ENCODE measurements at places on chromosomes 5 and 9.

DNA sequence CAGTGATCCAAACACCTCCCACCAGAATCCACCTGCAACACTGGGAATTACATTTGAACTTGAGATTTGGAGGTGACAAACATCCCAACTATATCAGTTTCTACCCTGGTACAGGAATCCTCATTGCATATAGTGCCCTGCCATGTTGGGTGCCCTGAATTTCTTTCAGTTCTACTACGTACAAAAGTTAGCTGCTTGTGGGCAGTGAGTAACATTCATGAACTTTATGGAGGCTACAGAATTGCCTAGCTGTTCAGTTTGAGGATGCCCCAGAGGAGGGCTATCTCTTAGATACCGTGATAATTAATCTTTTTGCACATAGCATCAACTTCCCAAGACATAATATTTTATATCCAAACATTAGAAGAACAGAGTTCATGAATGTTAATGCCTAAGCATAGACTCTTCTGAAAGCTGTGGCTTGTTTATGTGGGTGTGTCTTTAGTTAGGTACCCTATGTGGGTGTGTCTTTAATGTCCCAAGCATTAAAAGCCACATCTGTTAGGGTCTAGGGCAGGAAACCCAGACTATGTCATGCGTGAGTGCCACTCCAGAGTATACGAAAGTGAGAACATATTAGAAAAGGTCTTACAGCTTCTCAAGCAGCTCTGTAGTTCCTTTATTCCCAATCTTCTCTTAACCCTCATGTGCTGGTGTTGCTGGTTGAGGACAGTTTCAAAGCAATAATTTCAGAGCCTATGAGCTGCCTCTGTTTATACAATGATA, 47.0 kb upstream of the CHD1 start:
- DNase-seq: no peak

DNA sequence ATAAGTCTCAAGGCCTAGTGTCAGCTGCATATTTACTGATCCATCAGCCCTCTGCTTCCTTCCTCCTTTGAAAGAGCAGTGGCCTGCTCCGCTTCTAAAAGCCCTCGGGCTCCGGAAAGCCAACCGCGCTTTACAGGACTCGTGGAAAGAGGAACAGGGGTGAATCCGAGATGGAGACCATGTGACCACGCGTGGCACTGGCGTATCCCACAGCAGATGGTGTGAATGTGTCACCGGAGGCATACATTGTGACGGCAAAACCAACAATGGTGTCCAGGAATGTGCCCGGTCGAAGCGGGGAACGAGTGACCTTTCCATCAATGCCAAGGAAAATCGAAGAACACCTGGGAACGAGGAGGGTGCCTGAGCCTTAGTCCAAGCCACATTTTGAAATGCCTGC, 484.6 kb downstream of the SPATA31A7 start:
- DNase-seq: no peak

GRCh38 chr9:32339424-32339823, 45.0 kb upstream of the ACO1 start:
- no peak for DNase-seq

GRCh38 chr9:76516871-76517270, 57.9 kb downstream of the GCNT1 start:
- no peak for DNase-seq

- DNase-seq: no peak
Measured at GRCh38 chr9:79431019-79431679, 140.6 kb upstream of the TLE4 start.

- DNase-seq: no peak
Measured at GRCh38 chr5:28110781-28111180, 1072.4 kb upstream of the CDH9 start.

GRCh38 chr9:109856785-109857184, 76.8 kb downstream of the PALM2AKAP2 start:
- DNase-seq: no peak

GRCh38 chr5:120621339-120621738, 157.2 kb downstream of the PRR16 start:
- no peak for DNase-seq

DNA sequence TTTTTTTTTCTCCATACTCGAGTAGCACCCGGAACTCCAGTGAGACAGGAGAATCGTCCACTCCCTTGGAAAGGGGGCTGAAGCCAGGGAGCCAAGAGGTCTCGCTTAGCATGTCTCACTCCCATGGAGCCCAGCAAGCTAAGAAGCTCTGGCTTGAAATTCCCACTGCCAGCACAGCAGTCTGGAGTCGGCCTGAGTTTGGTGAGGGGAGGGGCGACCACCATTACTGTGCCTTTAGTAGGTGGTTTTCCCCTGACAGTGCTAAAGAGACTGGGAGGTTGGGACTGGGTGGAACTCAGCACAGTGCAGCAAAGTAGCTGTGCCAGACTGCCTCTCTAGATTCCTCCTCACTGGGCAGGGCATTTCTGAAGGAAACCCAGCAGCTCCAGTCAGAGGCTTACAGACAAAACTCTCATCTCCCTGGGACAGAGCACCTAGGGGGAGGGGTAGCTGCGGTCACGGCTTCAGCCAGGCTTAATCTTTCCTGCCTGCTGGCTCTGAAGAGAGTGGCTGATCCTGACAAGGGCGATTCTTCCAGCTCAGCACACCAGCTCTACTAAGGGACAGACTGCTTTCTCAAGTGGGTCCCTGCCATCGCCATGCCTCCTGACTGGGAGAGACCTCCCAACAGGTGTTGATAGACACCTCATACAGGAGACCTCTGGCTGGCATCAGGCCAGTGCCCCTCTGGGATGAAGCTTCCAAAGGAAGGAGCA, 414.5 kb upstream of the ZNF608 start:
- DNase-seq: no peak
